Left ventricle myocardium superior (tissue), 1 donor: ENCODE measurements at places on chromosomes 1 and 21.

GRCh38 chr1:151005729-151006319 is 878 bp downstream of the MINDY1 start:
- no peak for DNase-seq

- peak; percentile 36 for DNase-seq
Observed at GRCh38 chr1:12472798-12473551, 145.0 kb downstream of the DHRS3 start.

- no peak for DNase-seq
Observed at GRCh38 chr1:47618222-47618720, 180.4 kb downstream of the FOXD2 start.

GRCh38 chr1:53966794-53967193 is 20.6 kb downstream of the LRRC42 start:
- no peak for DNase-seq

DNA sequence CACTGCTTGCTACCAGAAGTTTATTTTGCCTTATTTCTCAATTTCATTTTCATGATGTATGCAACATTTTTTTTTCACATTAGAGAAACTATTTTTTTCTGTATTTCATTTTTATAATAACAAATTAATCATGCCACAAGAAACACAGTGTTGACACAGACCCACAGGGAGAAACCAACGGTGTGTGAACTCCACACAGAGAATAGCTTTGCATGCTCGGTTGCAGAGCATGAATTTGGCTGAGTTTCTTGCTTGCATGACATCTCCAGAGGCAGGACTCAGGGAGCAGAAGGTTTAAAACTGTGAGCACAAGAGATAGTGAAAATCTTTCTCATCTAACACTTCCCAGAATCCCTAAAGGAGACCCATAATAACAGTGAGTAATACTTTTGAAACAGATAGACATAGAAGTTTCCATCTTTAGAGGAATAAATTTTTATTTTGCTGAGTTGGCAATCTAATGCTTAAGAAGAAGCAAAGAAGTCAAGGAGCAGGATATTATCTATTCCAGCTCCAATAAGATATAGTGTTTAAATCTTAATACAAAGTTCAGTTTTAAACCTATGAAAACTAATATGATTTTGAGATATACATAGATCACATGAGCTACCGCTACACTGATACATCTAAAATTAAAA is 890.9 kb downstream of the MRPL39 start:
- no peak for DNase-seq

GRCh38 chr1:113399062-113399583 is 8.8 kb downstream of the MAGI3 start:
- no peak for DNase-seq

DNA sequence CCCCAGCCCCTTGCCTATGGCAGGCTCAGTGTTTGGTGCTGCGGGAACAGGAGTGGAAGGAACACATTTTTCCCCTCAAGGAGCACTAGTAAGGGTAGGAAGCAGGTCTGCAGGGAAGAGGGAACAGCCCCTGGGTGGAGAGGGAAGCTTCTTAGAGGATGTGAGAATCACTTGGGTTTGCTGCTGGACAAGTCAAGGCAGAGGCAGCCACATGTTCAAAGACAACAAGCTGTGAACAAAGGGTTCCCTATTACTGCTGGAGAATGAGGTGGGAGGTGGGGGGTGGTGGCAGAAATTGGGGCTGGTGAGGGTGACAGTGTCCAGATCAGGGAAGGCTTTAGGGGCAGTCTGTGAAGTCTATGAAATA is 24.8 kb upstream of the CITED4 start:
- DNase-seq = no peak

GRCh38 chr1:108504447-108504846 is 54.3 kb downstream of the NBPF6 start:
- no peak for DNase-seq

DNA sequence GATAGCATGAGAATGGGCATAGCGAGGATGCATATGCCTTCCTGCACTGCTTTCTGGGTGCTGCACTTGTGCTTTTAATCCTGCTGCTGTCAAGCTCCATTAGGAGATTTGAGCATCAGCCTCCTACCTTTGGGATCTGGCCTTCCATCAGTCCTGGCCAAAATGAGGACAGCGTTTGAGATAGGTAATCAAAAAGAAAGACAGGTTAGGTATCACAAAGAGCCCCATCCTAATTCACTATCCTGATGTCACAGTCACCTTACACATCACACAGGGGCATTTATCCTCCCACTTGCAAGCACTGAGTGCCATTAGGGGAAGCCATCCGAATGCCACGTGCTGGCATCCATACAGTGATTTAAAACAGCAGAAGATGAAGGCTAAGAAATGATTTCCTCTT is 13.2 kb upstream of the FAM163A start:
- no peak for DNase-seq

DNA sequence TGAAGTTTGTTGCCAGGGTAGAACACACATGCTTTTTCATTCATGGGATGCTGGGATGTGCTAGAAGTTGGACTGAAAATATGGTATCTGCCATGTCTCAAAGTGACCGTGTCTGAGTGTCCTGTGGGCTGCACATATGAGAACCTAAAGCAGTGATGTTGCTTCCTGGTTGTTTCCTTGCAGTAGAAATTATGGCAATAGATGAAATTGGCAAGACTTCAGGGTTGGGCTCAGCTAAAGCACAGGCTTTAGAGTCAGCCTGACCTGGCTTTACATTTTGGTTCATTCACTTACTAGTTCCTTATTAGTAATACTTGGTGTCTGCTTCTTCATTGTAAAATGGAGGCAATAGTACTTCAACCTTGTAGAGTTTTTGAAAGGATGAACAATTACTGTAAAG is 2.2 kb downstream of the LAMC2 start:
- no peak for DNase-seq

- DNase-seq = no peak
Observed at GRCh38 chr1:56329970-56330369, 249.4 kb downstream of the PLPP3 start.

DNA sequence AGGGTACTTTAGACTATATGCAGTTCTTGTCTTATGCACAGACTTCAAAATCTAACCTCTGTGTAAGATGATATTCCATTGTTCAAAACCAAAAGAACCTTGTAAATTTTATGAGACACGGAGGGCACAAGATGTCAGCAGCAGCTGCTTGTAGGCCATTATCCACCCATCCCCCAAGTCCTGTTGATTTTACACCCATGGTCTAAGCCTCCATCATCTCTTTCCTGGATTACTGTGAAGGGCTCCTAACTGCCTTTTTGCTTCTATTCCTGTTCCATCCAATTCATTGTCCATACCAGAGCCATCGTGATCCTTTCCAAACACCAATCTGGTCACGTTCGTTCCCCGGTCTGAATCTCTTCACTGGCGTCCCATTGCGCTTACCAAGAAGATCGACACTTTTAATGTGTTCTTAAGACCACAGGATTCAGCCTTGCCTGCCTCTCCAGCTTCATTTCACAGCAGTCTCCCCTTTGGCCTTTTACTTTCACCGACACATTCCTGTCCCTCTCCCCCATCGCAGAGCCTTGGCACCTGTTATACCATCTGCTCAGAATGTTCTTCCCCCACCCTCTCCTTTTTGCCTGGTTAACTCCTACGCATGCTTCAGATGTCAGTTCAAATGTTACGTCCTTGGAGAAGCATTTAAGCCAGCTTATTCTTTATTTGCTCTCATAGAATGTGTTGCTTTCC is 107.3 kb upstream of the POU3F1 start:
- no peak for DNase-seq
